Hypothalamus (tissue), 51 donors: ENCODE measurements at places on chromosomes 3 and 15.

- DNase-seq: no peak
These were observed 30.7 kb downstream of the ARHGAP31 start for GRCh38 chr3:119324899-119325298.

DNA sequence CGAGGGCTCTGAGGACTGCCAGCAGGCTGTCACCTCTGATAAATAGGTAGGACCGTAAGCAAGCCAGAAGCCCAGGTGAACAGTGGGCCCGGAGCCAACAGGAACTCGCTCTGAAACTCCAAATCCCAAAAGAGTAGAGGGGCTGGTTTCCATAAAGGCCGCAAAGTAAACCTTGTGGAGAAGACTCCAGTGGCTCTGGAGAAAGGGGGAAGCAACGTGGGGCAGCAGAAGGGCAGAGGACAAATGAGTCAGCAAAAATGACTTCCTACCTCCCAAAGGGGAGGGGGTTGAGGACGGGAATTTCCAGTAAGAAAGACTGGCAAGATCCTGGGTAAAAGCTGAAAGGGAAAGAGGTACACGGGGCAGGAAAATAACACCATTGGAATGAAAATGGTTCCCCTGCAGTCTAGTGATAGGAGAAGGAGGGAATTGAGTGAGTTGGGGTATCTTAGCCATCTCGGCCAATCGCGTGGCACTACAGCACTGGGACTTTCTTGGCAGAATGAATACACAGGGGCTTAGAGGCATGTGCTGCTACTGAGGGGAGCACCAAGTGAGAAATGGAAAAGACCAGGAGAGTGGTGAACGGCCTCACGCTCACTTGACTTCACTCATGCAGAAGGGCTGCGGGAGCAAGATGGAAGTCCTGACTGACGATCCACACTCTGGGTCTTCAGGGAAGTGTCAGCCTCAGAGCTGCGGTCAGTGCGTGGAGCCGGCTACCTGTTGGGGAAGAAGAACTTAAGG, 33.2 kb downstream of the BMF start:
- no peak for DNase-seq

DNA sequence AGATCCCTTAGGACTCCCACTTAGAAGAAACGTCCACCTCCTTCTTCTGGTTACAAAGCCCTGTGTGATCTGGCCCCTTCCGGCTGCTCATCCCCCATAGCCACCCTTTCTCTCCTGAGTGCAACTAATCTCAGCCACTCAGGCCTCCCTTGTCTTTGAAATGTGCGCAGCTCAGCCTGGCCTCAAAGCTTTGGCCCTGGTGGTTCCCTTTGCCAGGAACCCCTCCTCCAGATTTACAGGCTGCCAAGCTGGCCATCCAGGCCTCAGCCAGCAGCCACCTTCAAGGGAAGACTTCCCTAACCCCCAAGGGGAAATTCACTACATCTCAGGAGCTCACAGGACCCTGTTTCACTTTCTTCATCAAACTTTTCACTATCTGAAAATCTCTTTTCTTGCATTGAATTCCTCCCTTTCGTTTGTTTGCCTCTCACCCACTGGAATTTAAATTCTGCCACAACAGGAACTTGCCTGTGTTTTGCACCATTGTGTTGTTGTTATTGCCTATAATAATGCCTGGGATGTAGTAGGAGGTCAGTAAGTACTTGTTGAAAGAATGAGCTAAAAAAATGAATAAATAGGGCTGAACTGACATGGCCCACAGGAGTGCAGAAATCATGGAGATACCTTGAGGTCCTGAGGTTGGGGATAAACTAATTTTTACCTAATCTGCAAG, 109.5 kb upstream of the PFN2 start:
- no peak for DNase-seq

DNA sequence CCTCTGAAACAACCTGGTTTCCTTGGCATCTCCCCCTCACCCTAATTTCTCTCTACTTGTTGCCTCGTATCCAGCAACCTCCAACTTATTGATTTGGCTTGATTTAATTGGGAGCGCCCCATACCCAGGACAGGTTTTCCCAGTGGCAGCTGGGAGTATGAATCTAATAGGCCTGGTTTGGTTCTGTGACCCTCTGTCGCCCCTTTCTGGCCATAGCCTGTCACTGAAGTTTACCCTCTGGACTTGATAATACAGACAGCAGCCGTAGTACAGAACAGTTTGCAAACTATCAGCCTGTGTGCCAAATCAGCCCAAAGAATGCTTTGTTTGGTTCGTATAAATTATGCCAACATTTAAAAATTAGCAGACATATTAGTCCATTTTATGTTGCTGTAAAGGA, 525.1 kb upstream of the GOLIM4 start:
- no peak for DNase-seq

GRCh38 chr3:19596408-19596807, 337.6 kb downstream of the EFHB start:
- no peak for DNase-seq

DNA sequence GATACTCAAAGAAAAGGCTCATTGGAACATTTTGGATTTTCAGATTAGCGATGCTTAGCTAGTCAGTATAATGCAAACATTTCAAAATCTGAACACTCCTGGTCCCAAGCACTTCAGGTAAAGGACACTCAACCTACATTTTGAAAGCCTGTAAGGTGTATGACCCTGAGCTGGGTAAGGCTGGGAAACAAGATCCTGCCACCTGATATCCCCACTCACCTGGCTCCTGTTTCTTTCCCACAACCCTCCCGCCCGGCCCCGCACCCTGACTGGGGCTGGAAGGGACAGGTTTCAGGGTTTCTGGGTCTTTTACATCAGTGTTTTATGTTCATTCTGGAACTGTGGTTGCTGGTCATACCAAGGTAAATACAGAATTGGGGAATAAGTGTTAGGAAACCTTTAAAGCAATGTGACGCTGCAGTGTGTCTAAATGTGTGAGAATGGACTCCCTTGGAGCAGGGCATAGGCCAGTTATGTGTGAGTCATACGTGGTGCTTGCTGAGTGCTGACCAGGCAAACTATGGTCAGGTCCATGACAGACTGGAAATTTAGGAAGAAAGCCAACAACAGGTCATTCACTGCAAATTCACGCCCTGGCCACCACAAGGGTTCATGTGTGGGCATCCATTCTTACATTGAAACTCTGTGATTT, 22.9 kb downstream of the CTXND1 start:
- no peak for DNase-seq

GRCh38 chr15:95624100-95624499, 706.4 kb upstream of the NR2F2 start:
- no peak for DNase-seq

GRCh38 chr3:11878837-11879236, 32.2 kb upstream of the TAMM41 start:
- no peak for DNase-seq

DNA sequence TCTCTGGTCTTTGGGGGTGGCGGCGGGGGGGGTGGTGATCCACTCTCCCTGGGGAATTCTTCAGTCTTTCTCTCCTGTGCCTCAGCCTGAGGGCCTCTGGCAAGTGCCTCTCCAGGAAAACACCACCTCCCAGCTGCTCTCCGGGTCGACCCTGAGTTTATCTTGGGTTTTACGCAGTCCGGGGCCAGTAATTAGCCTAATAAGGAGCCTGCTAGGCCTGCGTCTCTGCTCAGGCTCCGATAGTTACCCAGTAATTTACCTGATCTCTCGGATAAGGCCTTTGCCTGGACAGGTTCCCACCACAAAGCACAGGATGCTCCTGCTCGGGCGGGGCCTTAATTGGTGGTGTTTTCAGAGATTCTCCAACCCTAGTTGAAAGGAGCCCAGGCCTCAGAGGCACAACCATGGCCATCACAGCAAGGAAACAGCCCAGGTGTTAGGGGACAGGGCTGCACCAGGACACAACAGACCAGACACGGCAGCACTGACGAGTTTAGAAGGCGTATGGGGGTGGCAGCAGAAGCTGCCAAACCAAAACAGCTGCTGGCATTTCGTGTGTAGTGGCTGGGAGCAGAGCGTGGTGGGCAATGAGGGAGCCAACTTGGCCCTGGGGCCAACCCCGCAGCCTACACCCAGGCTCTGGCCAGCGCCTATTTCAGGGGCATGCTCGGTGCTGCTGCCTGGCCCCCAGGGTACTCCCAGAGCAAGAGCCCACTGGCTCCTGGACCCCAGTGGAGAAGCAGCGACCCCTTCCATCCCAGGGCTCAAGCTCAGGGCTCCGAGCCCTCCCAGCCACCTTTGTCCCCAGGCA, 71.4 kb downstream of the KLF13 start:
- DNase-seq: no peak

DNA sequence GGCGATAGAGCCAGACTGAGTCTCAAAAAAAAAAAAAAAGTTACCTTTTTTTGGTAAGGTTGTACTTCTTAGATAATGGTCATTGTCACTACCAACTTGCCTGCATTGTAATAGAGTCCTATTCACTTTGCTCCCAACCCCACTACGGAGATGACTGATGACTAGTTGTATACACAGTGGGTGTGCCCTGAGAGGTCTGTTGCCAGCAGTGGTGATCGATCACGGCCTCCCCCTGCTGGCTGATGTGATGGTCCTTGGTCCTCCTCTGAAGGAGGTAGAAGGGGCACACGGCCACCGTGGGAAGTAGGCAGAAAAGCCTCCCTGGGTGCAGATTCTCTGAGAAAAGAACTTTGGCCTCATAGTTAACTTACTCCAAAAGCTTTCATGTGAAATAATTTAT, 10.7 kb downstream of the GCNT3 start:
- DNase-seq: no peak
